ENCODE measurements at places on chromosomes 5 and 9.

DNA sequence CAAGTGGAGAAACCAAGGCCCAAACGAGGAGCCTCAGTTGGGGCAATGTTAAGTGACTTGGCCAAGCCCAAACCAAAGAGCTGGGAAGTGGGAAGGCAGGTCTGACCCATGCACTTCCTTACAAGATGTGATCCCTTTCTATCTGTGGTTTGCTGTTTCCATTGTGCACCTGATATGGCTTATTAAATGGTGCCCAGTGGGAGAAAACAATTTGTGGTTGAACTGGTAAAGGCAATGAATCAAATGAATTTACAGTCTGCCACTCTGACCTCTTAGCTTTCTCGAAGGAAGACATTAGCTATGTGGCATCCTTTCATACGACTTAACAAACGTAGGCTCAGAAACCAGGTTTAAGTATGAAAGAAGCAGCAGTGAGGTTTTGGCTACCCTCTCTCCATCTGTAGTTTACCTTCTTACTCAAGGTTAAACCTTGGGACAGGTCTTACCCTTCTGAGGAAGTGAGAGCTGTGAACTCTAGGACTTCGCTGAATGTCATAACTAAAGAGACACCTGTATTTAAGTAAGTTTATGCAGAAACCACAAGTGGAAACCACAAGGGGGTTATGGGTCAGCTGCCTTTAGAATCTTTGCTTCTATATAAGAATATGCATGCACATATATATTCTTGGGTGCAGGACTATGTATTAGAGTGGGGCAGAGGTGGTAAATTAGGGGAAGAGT, 100.5 kb upstream of the SPATA31D4 start:
- no peak for DNase-seq

DNA sequence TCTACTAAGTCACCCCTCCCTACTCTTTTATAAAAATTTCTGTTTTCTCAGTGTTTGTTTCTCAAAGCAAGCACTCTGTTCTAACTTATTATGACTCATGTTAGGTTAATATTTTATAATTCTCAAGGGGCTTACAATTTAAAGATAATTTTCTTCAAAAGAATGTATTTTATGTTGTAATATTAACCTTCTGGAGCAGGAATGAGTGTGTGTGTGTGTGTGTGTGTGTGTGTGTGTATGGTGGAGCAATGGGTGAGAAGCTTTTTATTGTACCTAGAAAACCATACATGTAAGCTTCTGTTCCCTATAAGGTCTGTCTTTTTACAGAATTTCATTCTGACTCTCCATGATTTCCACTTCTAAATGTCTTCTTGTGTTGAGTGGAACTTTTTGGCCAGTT, 63.0 kb downstream of the PBX3 start:
- DNase-seq, result no peak

GRCh38 chr5:128782446-128782845, 182.8 kb upstream of the SLC27A6 start:
- no peak for DNase-seq

DNA sequence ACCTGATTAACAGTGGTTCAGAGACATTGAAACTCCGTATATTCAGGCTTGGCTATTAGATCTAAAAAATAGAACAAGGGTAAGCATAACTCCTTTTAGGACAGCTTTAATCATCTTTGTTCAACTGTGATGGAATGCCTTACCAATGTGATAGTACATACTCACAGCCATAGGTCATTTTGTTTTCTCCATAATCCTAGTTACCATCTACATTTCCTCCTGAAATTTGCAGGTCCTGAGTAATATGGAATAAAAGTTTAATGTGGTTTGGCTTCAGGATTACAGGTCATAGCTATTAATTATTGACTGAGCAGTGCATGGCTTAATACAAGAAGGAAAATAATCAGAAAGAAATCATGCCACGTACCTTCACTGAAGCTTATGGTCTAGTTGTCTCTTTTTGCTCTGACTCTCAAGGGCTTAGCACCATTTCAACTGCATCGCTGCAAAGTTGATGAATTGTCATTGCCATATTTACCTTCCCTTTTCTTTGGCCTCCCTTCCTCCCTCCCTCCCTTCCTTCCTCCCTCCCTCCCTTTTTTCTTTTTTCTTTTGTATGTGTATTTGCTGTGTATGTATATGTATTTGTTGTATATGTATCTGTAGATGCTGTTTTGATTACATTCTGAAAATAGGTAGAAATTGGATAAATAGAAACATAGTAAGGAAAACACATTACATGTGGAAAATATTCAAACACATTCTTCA, 250.9 kb upstream of the ZNF608 start:
- DNase-seq, result no peak

GRCh38 chr9:96015876-96016686, 140.6 kb downstream of the ERCC6L2 start:
- no peak for DNase-seq

- no peak for DNase-seq
Measured at GRCh38 chr9:30661925-30662324, 1722.5 kb upstream of the ACO1 start.

GRCh38 chr5:135040333-135041144, 6.5 kb upstream of the PITX1 start:
- no peak for DNase-seq

DNA sequence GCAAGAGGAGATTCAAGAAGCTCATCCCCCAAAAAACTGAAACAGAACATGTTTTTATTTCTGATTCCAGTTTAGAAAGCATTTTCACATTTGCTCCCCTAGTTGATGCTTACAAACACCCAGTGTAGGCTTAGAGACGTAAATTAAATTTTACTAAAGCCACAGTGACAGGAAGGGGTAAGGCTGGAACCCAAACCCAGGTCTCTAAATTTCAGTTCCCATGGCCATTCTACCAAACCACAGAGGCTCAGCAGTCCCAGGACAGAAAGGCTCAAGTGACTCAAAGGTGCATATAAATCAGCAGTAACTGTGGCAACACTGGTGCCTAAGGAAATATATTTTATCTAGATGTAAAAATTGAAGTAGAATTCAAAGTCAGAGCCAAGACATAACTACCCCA, 128.7 kb downstream of the CEP120 start:
- DNase-seq, result no peak

GRCh38 chr5:150621301-150621700, 19.2 kb upstream of the SYNPO start:
- no peak for DNase-seq

DNA sequence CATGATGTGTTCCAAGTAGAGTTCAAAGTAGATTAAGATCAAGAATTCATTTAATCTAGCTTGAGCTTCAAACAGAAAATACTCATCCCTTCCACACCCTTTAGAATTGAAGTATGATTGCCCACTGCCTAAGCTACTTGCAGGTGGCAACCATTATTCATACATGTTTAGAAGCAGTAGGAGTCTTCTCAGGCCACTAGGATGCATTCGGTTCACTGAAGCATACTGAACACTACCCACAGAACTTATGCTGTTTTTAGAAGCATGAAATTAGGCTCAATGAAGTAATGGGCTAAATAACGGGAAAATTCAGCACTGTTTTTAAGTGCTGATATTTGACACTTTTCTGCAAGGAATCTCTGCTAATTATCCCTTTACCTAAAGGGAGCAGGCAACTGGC, 263.4 kb downstream of the DEPDC1B start:
- no peak for DNase-seq

- DNase-seq, result no peak
Measured at GRCh38 chr9:109969011-109969410, 189.0 kb downstream of the PALM2AKAP2 start.

GRCh38 chr5:130234816-130235215, 330.6 kb downstream of the CHSY3 start:
- DNase-seq, result no peak

DNA sequence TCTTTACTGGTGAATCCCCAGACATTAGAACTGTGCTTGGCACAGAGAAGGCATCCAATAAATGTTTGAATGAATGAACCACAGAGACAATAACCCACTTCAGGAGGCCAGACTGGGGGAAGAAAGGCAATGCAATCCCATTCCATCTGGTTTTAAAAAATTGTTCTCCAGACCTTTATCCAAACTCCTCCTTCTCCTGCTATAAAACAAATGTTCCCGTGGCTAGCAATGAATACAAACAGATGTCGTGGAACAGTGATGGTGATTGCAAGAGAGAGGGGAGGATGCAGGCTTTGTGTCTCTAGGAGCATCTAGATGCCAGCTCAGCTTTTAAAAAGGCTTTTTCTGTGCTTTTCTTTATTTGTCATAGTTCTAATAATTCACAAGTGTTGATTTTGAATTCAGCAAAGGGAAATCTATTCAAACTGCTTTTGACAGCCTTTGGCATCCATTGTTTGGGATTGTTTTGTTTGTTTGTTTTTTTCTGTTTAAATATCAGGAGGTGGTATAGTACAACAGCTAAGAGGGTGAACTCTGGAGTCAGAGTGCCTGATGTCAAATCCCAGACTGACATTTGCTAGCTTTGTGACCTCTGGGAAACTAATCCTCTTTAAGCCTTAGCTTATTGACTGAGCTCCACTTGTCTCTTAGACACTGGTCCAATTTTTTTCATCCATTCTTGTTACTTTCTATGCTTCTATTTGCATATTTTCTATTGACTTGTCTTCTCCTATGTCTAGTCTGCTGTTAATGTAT, 59.1 kb downstream of the TNFSF15 start:
- no peak for DNase-seq

GRCh38 chr5:109482748-109483147, 73.0 kb upstream of the PJA2 start:
- no peak for DNase-seq

- no peak for DNase-seq
Measured at GRCh38 chr5:142118155-142118686, 9.6 kb downstream of the NDFIP1 start.

GRCh38 chr5:173618927-173619519, 2.6 kb upstream of the BOD1 start:
- DNase-seq, result no peak

DNA sequence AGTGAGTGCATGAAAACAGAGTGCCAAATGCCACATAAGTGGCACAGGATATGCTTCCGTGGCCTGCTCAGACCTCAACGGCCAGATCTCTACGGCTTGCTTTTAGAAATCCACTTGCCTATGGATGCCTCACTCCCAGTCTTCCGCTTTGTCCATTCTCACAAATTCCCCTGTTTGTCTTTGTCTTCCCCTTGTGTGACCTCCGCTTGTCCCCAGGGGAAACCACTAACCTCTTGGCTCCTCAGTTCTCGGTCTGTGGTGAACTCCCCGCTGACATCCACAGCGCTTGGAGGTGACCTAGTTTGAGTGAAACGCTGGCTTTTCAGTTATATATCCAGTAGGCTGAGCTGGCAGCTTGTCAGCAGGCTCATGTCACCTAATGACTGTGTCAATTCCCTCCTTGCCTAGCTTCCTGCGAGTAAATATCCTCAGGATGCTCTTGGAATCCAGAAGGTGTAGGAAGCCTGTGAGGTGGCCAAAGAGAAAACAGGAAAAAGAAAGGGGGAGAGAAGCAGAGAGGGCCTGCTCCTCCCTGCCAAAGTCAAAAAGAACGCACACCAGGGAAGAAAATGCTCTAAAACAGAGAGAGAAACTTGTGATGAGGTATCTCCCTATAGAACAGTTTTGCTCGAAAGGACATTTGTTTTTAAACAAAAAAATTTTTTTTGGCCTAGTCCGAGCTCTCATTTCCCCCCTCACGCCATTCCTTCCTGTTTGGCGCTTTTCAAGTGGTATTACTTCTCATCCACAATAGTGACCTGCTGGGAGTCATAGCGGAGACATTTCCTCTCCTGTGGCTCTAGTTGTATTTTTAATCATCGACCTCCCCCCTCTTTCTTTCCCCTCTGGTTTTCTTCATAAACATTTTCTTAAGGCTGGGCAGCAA, 101.6 kb upstream of the SPRY4 start:
- DNase-seq, result no peak

DNA sequence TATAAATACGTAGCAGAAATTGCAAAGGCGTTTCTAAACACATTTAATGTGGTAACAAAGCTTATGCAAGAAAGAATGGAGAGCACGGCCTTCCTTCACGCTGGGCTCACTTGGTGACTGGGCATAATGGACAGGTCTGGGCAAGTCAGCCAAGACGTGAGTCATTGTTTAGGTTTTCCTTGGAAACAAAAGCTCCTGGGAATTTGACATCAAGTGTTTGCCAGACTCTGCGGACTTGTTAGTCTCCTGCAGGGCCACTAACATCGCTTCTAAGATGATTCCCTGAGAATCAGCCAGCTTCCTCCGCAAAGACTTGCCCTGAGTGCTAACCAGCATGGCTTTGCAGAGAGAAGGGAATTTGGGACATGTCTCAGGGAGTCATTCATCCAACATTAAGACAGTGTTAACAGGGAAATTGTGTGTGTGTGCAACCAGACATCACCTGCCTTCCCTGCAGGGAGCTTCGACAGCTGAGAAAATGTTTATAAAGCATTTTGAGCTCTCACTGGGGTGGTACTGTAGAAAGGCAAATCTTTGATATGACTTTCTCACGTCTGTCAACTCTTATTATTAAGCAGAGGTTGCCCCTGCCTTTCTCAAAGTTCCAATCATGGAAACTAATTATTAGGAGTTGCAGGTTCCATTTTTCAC, 182.5 kb downstream of the NTRK2 start:
- no peak for DNase-seq

- DNase-seq, result no peak
Measured at GRCh38 chr9:6224393-6225154, 9.0 kb downstream of the IL33 start.

DNA sequence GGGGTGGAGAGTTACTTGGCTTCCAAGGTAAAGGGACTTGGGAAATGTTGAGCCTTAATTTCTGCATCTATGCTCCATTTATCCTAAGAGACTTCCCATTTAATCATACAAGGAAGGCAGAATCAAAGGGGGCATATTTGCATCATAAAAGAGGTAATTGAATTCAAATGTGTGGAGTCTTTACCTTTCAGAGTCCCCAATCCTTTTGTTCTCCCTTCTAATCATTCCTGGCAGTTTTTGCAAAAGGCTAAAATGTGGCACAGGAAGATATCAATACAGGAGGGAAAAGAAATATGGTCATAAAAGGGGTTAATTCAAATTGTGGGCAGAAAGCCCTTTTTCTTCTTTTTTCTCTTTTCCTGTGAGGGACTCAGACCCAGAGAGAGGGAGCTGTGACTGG, 69.5 kb downstream of the SFXN1 start:
- no peak for DNase-seq

- no peak for DNase-seq
Measured at GRCh38 chr5:2999926-3000325, 248.4 kb upstream of the IRX2 start.

GRCh38 chr5:126481243-126481642, 58.0 kb downstream of the GRAMD2B start:
- DNase-seq, result no peak

DNA sequence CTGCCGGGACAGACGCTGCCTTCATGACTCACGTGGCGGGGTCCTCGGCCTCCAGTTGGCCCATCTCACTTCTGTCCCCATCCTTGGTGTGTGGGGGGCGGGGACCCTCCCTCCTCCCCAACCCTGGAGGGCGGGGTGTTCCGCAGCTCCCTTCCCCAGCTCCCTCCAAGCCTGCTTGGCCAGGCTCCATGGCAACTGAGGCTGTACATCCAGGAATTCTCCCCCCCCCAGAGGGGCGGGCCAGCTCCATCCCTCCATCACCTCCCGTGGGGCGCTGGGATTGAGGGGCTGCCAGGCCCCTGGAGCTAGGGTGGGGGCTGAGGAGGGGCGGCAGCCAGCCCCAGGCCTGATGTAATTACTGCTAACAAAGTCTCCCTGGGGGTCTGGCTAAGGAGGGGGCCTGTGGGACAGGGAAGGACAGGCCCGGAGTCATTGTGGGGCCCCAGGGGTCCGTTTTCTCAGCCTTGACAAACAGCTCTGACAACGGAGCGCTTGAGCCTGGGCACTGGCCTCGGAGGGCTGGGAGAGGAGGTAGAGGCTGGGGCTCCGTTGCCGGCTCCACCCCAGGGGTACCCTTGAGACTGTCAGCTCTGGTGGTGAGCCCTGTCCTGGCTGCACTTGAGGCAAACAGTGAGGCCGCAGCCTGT, 8.0 kb downstream of the DIPK1B start:
- DNase-seq, result no peak
